ENCODE measurements at places on chromosomes 11 and 22. TPM values are rescaled to one million over a fixed set of nuclear protein-coding genes. Genes with fewer than 3 reads are reported as not detected.

Gene MS4A3
- total RNA-seq: not detected

DNA sequence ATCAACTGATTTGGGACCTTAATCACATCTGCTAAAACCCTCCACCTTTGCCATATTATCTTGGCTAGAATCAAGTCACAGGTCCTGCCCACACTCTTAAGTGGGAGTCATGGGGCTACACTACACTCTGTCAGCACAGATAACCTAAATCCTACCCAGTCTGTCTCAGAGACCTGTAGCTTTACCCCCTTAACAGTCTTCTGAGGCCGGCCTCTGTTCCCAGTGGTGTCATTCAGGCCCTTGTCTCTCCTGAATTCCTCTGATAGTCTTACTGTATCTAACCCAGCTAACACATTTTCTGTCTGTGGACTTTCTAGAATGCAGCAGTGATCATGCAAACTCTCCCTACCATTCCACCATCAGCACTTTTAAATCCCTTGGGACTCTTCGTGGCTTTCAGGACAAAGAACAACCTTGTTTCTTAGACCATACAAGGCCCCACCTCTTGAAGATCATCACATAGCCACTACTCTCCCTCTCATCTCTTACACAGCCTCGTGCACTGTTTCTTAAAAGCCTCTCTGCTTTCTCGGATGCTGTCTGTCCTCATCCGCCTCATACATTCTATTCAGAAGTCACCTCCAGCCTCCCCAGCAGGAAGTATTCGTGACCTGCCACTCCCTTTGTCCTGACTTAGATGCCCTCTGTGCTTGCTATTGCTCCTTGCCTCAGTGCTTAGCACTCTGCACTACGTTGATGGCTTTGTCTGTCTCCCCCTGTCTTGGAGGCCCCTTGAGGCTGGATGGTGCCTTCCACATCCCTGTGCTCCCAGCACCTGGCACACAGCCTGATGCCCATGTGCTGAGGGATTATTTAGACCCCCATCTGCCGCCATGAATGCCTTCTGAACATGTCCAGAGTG lies 57.9 kb downstream of the PANX1 start:
- no peaks in the 10 kb centered on the region for H3K36me3 ChIP-seq
- no peak overlapping the region for H3K27ac ChIP-seq
- no peaks in the 10 kb centered on the region for H3K4me1 ChIP-seq
- no peak for DNase-seq
- no peak overlapping the region for H3K4me3 ChIP-seq
- H3K27me3 ChIP-seq: no peaks in the 10 kb centered on the region

GRCh38 chr11:130434521-130435223 lies 6.3 kb upstream of the ADAMTS8 start:
- no peaks in the 10 kb centered on the region for H3K36me3 ChIP-seq
- peak; percentile 64 for DNase-seq
- peak overlapping the region; percentile 77 for H3K4me3 ChIP-seq
- peaks cover 9% of the 10 kb centered on the region for H3K4me1 ChIP-seq
- H3K27me3 ChIP-seq: peaks cover 8% of the 10 kb centered on the region

GRCh38 chr22:50730013-50730891 lies 7.8 kb upstream of the ACR start:
- peaks cover 5% of the 10 kb centered on the region for H3K4me1 ChIP-seq
- no peaks in the 10 kb centered on the region for H3K36me3 ChIP-seq
- no peak overlapping the region for H3K27ac ChIP-seq
- H3K27me3 ChIP-seq: no peaks in the 10 kb centered on the region
- no peak for DNase-seq

GRCh38 chr11:66875378-66875777 lies 18.5 kb downstream of the LRFN4 start:
- no peak for DNase-seq
- no peaks in the 10 kb centered on the region for H3K36me3 ChIP-seq
- H3K4me1 ChIP-seq: peaks cover 6% of the 10 kb centered on the region
- no peak overlapping the region for H3K27ac ChIP-seq
- no peaks in the 10 kb centered on the region for H3K27me3 ChIP-seq

GRCh38 chr11:11608783-11609232 lies 13.0 kb downstream of the GALNT18 start:
- H3K4me3 ChIP-seq: no peak overlapping the region
- H3K27me3 ChIP-seq: no peaks in the 10 kb centered on the region
- DNase-seq: no peak
- no peak overlapping the region for H3K27ac ChIP-seq
- no peaks in the 10 kb centered on the region for H3K4me1 ChIP-seq
- no peaks in the 10 kb centered on the region for H3K36me3 ChIP-seq

GRCh38 chr22:19970479-19971275 lies 29.1 kb upstream of the TXNRD2 start:
- H3K4me3 ChIP-seq: no peak overlapping the region
- peaks cover 31% of the 10 kb centered on the region for H3K4me1 ChIP-seq
- no peaks in the 10 kb centered on the region for H3K36me3 ChIP-seq
- H3K27ac ChIP-seq: no peak overlapping the region

- DNase-seq: no peak
- no peak overlapping the region for H3K4me3 ChIP-seq
- no peaks in the 10 kb centered on the region for H3K4me1 ChIP-seq
- no peak overlapping the region for H3K27ac ChIP-seq
- H3K27me3 ChIP-seq: no peaks in the 10 kb centered on the region
Measured at GRCh38 chr11:62146476-62147200, 22.8 kb downstream of the INCENP start.

GRCh38 chr11:134037046-134037908 lies 31.6 kb upstream of the JAM3 start:
- no peaks in the 10 kb centered on the region for H3K27me3 ChIP-seq
- peak overlapping the region; percentile 57 for H3K27ac ChIP-seq
- peak; percentile 58 for DNase-seq

GRCh38 chr11:17479284-17480214 lies 2.9 kb upstream of the ABCC8 start:
- DNase-seq: no peak
- no peaks in the 10 kb centered on the region for H3K4me1 ChIP-seq
- peaks cover 3% of the 10 kb centered on the region for H3K27me3 ChIP-seq
- no peak overlapping the region for H3K4me3 ChIP-seq
- no peaks in the 10 kb centered on the region for H3K36me3 ChIP-seq
- no peak overlapping the region for H3K27ac ChIP-seq
